Stimulated activated CD4-positive, alpha-beta T cell treated with anti-CD3 and anti-CD28 coated beads, Interleukin-15, amount 100 ng/mL, for 48 hours (primary cell): ENCODE measurements at places on chromosomes 11 and 22.
A peak's percentile ranks its signal among the peaks of the same experiment; 100 is the strongest.

DNA sequence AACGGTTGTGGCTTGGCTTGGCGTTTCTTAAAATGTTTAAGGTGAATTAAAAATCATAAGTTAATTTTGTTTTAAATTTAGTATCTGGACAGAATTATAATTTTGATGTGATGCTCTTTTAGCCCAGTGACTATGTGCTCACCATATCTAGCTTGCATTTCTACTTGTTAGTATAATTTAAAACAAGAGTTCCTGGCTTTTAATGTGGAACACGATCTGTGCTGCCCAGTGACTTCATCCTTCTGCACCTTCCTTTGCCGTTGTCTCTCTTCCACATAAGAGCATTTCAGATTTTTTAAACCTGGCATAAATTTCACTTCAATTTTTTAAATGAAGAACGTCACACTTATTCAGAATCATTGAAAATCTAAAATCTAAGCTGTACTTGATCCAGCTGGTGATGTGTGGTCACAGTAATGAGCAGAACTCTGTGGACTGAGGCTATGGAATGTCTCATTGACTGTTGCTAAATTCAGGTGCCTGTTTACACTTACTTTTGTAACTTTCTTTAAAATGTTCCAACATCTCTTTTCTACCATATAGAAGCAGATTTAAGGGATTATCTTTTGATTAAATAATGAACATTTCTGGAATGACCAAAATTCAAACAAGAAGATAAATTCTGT is 75.4 kb upstream of the ADSL start:
- DNase-seq: no peak

DNA sequence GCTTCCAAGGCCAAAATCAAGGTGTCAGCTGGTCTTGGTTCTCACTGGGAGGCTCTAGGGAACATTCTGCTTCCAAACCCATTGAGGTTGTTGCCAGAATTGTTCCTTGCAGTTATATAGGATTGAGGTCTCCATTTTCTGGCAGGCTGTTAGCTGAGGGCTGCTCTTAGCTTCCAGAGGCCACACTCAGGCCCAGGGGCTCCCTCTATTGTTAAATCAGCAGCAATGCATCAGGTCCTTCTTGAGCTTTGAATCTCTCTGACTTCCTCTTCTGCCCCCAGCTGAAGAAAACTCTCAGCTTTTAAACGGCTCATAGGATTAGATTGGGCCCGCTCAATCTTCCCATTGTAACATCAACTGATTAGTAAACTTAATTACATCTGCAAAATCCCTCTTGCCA is 39.3 kb upstream of the BSX start:
- DNase-seq: peak; percentile 14

- no peak for DNase-seq
These were observed 1.2 kb downstream of the KBTBD4 start for GRCh38 chr11:47577460-47578041.

DNA sequence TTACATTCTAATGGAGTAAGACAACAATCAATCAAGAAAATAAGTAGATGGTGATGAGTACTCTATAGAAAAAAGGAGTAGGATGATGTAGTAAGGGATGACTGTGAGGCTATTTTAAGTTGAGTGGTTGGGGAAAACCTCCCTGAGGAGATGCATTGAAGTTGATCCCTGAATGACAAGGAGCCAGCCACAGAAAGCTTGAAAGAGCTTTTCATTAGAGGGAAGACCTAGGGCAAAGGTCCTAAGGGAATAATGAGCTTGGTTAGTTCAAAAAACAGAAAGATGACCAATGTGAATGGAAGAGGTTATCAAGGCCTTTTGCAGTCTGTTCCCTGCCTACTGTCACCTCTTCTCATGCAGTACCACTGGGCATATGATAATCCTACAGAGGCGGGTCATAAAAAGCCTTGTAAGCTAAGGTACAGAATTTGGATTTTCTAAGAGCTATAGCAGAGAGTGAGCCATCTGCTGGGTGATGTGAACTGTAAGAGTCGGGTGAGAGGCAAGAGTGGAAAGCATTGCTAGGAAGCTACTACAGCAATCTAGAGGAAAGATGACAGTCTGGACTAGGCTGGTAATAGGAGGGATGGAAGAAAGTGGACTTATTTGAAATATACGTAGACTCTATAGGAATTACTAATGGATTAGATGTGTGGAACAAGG is 3.1 kb downstream of the PPP2R1B start:
- DNase-seq: no peak

- no peak for DNase-seq
These were observed 249.9 kb downstream of the TTC28 start for GRCh38 chr22:28429711-28430110.

DNA sequence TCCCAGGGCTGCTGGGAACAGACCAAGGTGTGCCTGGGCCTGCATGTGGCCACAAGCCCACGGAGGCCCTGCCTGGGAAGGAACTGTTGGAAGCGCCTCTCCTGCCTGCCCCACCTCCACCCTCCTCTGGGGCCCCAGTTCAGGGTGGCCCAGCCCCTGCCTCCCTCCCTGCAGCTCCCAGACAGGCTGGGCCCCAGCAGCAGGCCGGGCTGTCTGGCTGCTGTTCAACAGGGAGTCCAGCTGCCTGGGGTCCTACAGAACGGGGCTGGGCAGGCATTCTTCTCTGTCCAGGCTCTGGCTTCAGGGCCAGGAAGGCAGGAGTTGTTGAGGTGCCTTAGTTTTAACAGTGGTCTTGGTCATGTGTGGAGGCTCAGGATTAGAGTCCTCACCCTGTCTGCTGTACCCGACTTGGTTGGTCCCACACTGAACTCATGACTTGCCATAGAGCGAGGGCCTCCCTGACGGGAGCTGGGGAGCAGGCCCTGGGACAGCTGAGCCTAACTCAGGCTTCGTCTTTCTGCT is 11.8 kb downstream of the PRDM11 start:
- no peak for DNase-seq

DNA sequence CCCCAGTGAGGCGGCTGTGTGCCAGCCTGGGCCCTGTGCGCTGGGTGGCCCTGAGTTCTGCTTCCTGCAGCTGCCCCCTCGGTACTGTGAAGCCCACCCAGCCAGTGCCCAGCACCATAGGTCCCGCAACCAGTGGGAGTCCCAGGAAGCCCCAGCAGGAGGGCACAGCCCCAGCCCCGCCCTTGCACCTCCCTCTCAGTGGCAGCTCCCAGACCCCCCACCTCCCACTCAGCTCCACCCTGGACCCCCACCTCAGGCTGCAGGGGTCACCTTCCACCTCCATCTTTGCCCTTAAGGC is 30.9 kb downstream of the MOB2 start:
- no peak for DNase-seq

GRCh38 chr11:124934862-124935547 is 842 bp downstream of the HEPACAM start:
- no peak for DNase-seq

DNA sequence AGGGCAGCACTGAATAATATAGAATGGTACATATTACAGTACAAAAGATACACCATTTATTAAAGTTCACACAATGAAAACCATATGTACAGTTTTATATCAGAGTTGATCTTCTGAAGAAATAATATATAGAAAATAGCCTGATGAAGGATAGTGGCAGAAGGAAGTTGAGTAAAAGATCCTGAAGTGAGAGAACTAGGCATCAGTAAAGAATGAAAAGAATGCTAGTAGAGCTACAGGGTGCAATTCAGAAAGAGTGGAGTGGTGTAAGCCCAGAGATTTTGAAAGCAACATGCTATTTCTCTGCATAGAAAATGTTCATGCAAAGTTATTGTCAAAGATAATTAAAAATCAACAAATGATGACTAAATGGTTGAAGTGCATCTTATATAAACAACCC is 1552.7 kb upstream of the TENM4 start:
- no peak for DNase-seq

DNA sequence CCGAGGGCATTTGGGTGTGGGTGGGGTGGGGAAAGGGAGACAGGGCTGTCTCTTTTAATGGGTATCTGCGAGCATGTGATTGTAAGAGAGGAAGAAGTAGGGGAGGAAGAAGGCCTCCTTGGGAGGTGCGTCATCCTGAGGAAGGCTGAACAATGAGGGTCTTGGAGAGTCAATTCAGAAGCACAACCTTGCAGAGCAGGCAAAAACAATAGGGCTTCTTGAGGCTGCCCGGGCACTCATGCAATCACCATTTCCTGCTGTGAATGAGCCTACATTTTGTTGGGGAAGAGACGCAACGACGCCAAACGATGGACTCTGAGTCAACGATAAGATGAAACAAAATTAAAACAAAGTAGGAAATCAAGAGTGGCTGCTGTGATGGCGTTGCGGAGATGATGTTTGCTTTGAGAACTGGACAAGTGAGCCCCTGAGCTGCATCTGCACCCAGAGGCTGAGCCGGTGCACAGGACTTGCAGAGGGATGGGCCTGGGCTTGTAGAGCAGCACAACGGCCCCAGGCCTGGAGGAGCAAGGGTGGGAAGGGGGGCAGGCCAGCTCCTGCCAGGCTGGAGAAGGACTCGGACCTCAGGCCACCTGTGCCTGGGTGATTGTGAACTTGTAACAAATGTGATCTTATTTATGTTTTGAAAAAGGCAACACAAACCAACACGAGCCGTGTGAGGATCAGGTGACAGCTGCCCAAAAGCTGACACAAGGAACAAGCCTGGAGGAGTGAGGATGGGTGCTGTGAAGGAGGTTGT is 92.3 kb upstream of the B3GAT1 start:
- DNase-seq: no peak
